Nephron progenitor cell (in vitro differentiated cells): ENCODE measurements at places on chromosomes 2 and 18.

DNA sequence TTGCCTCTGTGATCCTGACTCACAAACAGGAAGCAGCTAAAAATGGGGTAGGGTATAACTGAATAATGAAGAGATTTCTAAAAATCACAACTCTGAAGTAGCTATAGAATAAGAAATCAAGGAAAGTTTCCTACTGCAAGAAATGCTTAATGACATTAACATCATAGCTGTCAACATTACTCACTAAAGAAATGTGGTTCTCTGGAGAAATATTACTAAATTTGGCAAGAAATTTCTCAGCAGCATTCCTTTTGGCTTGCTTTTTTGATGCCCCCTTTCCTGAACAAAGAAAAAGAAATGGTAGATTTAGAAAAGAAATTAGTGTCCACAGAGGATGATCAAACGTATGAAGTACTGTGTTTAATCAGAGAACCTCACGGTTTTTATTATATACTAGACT lies 9.5 kb downstream of the PRKRA start:
- no peak for DNase-seq

- DNase-seq: peak; percentile 35
Observed at GRCh38 chr2:135030826-135031225, 16.4 kb downstream of the MAP3K19 start.

GRCh38 chr18:55588111-55588869 lies at the start of gene TCF4:
Gene TCF4, minus strand, starts transcription at chr18:55588192. Its CDS starts 1,076 bp downstream, at chr18:55587116.
- DNase-seq: peak; percentile 79

GRCh38 chr18:32920796-32921787 lies 148.3 kb upstream of the KLHL14 start:
- DNase-seq: no peak
